Activated T-cell treated with anti-CD3 and anti-CD28 coated beads, Interleukin-2, amount 50 U/mL, for 1 hour (primary cell): ENCODE measurements at places on chromosomes 11 and 22.
A peak's percentile ranks its signal among the peaks of the same experiment; 100 is the strongest.

DNA sequence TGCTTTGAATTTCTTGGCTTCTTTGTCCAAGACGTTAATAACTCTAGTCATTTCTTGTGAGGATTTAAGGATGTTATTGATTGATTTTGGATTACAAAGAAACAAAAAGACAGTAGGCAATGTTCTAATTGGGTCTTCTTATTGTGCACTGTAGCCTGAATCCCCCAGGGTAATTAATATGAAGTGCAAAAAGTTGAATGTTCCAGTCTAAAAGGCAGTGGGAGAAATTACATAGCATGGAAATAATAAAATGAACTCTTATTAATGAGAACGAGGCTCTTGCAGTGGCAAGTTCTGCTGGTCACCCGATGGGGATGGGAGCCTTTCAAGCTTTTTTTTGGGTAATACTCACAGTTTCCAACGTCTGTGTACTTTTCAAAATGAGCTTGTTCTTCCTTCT, 45.6 kb downstream of the UBASH3B start:
- no peak for DNase-seq

- no peak for DNase-seq
Measured at GRCh38 chr11:133842730-133843129, 2.6 kb downstream of the SPATA19 start.

GRCh38 chr22:31977141-31977841, 33.0 kb downstream of the YWHAH start:
- peak; percentile 77 for DNase-seq

DNA sequence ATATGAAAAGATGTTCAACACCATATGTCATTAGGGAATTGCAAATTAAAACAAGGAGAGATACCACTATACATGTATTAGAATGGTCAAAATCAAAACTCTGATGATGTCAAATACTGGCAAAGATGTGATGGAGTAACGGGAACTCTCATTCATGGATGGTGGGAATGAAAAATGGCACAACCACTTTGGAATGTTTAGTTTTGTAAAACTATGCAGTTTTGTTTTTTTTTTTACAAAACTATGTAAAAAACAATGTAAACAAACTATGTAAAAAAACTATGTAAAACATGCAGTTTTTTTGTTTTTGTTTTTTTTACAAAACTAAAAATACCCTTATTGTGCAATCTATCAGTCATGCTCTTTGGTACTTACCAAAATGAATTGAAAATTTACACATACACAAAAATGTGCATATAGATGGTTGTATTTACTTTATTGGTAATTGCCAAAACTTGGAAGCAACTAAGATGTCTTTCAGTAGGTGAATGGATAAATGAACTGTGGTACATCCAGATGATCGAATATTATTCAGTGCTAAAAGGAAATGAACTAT, 5.0 kb upstream of the USP47 start:
- DNase-seq: no peak

- DNase-seq: no peak
Measured at GRCh38 chr22:23684561-23685031, 6.2 kb upstream of the RGL4 start.

- no peak for DNase-seq
Measured at GRCh38 chr11:79344753-79345294, 96.0 kb downstream of the TENM4 start.

DNA sequence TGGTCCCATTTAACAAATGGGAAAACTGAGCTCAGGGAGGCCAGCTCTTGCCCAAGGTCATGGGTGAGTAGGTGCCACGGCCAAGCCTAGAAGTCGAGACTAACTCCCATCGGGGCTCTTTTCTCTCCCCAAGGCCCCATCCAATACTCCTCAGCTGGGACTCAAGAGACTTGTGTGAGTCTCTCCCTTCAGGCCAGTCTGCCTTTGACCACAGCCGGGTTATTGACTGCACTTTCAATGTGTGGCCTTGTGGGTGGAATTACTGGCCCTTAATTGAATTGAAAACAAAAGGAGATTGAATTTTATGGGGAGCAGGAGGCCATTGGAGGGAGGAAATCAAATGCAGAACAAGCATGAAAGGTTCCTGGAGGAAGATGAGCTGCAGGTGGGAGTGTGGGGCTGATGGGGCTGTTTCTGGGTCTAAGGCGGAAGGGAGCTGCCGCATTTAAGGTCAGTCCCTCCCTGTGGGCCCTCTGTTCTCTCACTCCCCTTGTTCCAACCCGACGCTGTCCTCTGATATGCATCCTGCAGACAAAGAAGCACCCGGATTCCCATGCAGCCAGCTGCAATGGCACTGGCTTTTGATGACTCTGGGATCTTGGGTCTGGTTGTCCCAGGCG, 552.8 kb downstream of the MIAT start:
- DNase-seq: no peak
